ENCODE measurements at places on chromosomes 2 and 18.
A peak's percentile ranks its signal among the peaks of the same experiment; 100 is the strongest.

- DNase-seq = no peak
Observed at GRCh38 chr2:217383620-217384019, 523.8 kb upstream of the TNP1 start.

- no peak for DNase-seq
Observed at GRCh38 chr2:200484934-200485333, 24.9 kb downstream of the KCTD18 start.

GRCh38 chr2:217685255-217685605 lies 317.6 kb downstream of the TNS1 start:
- no peak for DNase-seq

DNA sequence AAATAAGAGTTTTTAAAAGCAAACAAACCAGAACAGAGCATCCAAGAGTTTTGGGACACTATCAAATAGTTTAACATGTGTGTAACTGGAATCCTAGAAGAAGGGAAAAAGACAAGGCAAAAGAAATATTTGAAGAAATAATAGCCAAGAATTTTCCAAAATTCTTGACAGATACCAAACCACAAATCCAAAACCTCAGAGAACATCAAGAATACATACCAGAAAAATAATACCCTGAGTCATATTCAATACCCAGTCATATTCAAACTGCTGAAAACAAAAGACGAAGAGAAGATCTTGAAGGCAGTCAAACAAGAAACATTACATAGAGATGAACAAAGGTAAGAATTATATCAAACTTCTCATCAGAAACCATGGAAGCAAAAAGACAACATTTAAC lies 22.9 kb downstream of the INO80C start:
- no peak for DNase-seq

- peak; percentile 83 for DNase-seq
Observed at GRCh38 chr2:4628998-4629501, 925.7 kb downstream of the DCDC2C start.

GRCh38 chr2:176399074-176399598 lies 129.9 kb downstream of the MTX2 start:
- no peak for DNase-seq

- no peak for DNase-seq
Observed at GRCh38 chr2:37705191-37705590, 33.7 kb upstream of the CDC42EP3 start.

DNA sequence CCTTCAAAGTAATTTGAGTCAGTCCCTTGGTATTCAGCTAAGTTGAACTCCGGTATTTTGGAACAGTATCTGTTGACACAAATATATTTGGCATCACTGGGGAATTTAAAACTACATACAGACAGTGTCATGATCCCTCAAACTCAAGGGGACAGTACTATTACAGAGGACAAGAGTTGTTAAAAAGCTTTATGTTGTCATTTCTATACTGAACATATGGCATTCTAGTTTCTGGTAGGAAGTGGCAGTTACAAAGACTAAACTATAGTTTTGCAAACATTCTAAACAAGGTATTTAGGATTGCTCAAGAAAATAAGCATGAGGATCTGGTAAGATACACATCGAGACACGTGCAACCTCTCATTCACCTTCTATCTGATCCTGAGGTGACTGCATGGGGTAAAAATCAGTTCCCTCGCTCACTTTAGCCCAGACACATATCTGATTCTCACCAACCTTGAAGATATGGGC lies 16.6 kb upstream of the CCNYL1 start:
- DNase-seq = no peak

DNA sequence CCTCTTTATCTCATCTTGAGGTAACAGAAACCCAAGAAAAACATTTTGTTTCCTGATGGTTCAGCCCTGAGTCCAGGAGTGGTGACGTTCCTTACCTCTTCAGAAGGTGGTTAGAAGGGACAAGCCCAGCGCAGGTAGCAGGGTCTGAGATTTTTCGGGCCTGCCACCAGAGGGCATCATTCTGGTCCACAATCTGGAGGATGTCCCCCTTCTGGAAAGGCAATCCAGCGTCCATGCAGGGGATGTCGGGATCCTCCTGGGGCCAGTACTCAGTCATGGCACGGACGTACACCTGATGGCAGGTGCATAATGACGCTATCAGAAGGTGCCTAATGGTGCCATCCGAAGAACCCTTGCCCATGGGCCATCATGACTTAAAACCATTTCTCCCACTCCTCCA lies 17.7 kb downstream of the MPP4 start:
- DNase-seq = peak; percentile 33

- DNase-seq = no peak
Observed at GRCh38 chr2:36489281-36489680, 108.7 kb downstream of the FEZ2 start.

- no peak for DNase-seq
Observed at GRCh38 chr18:59718108-59718463, 20.9 kb upstream of the CCBE1 start.

- no peak for DNase-seq
Observed at GRCh38 chr18:22741318-22741717, 191.8 kb upstream of the RBBP8 start.

DNA sequence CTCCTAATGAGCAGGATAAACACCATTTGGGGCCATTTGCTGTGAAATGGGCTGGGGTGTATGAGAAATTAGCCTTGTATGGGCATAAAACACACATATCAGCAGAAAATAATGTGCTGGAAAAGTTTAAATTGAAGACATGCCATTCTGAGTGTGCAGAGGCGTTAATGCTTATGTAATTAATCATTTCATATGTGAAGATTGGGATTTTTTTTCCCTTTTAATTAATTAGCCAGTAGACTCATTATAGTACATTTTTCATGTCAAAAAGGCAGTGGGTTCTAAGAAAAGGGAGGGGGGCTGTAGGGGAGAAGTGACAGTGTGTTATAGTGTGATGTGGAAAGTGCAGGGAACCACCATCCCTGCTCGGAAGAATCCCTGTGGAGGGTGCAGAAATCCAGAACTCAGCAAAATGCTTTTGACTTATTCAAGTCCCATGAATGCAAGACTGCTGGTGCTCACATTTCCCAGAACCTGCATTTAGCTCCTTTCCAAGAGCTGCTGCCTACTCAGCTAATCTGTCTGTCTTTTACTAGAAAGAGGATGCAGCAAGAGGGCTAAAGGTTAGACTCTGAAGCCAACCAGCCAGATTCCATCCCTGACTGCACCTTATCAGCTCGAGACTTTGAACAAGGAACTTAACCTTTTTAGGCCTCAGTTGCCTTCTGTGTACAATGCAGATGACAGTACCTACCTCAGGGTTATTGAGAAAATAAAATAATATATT lies 11.6 kb upstream of the COX7A2L start:
- no peak for DNase-seq

DNA sequence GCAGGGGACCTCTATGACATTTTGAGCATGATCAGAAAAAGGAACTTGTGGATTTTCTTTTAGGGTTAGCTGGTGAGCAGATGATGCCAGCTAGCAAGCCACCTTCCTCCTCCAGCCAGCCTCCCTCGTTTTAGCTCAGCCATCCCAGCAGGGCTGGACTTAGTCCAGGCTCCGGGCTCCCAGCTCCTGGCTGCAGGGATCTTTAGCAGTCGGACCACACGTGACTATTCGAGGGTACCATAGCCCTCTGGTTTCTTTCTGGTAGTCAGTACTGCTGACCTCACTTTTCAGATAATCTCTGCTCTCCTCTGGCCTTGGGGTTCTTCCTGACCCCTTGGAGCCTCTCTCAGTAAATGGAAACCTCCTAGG lies 31.8 kb downstream of the NCK2 start:
- no peak for DNase-seq

All from NCI-H748 treated with DMSO at 0.1 percent for 48 hours (cell line).